Bronchus fibroblast of lung (primary cell): ENCODE measurements at places on chromosomes 6 and 20. TPM values are rescaled to one million over a fixed set of nuclear protein-coding genes. Genes with fewer than 3 reads are reported as not detected.

The RPP40 gene
- total RNA-seq: 13.4 and 19.0 TPM in 2 replicates

The RIPOR3 gene
- 0.30 and 0.34 TPM in 2 replicates for total RNA-seq

The CLDN20 gene
- total RNA-seq: not detected in 2 replicates

The LSM2 gene
- total RNA-seq: 133 and 134 TPM in 2 replicates
